Upper lobe of left lung (tissue), 6 donors: ENCODE measurements at places on chromosomes 6 and 20.

DNA sequence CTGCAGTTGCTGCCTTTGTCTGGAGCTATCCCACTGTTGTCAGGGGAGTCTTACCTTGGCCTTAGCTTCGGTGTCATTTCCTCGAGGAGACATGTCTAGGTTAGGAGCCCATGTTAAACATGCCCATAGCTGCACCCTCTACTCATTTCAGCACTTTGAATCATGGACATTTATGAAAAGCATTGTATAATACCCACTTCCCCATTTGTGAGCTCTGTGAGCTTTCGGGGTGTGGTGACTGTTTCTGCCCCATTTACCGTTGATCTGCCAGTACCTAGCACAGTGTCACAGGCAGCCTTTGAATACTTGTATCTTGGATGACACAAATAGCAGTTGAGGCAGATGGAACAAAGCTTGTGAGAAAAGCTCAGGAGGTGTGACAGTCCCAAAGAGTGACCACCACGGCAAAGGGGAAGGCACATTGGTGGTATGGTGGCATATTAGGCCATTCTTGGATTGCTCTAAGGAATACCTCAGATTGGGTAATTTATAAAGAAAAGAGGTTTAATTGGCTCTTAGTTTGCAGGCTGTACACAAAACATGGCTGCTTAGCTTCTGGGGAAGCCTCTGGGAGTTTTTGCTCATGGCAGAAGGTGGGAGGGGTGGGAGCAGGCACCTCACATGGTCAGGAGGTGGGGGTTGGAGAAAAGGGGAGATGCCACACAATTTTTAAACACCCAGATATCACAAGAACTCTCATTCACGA is 42.0 kb downstream of the JARID2 start:
- DNase-seq, result no peak

GRCh38 chr6:123562677-123563076 is 74.1 kb downstream of the TRDN start:
- DNase-seq, result no peak

GRCh38 chr6:79808921-79809320 is 138.4 kb downstream of the ELOVL4 start:
- DNase-seq, result no peak

- DNase-seq, result no peak
Measured at GRCh38 chr6:62150048-62150663, 135.9 kb downstream of the KHDRBS2 start.

DNA sequence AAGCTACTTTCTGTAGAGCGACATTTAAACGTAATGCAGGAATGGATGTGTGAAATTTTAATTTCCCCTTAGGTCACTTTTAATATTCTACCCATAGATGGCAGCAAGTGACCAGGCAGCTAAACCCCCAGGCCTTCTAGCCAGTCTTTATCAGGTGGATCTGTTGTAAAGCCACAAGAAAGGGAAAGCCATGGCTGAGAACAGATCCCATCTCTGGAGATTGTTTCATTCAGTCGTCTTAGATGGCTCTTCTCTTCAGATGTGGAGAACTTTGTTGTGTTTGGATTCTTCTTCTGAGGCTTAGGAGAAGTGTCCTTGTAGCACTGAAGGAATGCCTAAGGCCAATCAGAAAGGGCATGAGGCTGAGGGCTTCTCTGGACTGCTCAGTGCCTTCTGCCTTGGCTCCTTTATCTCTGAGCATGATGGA is 15.8 kb upstream of the RNF182 start:
- no peak for DNase-seq
